Peyer's patch (tissue), 4 donors: ENCODE measurements at places on chromosomes 1 and 21. TPM values are rescaled to one million over a fixed set of nuclear protein-coding genes. Genes with fewer than 3 reads are reported as not detected.

The LAMC2 gene
- total RNA-seq = 29.7 TPM

The ATP5PF gene
- 116 TPM for total RNA-seq

The MTMR11 gene
- total RNA-seq = 47.9 TPM

DNA sequence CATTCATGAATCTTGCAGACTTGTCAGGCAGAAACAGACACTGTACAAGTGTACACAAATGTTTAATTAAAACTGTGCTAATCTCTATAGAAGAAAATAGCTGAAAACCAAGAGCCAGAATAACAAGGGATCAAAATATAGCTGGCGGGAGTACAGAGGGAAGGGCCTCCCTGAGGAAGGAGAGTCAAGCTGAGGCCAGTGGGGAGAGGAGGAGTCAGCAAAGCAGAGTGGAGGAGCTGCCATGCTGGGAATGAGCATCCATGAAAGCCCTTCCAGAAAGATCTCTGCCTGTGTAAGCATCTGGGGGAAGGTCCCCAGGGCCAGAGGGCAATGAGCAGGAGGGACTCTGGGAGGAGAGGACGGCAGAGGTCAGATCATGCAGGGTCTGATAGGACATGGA is 15.1 kb downstream of the SLAMF8 start:
- H3K4me1 ChIP-seq = no peaks in the 10 kb centered on the region
- H3K36me3 ChIP-seq = no peaks in the 10 kb centered on the region
- no peaks in the 10 kb centered on the region for H3K27me3 ChIP-seq
- H3K4me3 ChIP-seq = no peak overlapping the region

DNA sequence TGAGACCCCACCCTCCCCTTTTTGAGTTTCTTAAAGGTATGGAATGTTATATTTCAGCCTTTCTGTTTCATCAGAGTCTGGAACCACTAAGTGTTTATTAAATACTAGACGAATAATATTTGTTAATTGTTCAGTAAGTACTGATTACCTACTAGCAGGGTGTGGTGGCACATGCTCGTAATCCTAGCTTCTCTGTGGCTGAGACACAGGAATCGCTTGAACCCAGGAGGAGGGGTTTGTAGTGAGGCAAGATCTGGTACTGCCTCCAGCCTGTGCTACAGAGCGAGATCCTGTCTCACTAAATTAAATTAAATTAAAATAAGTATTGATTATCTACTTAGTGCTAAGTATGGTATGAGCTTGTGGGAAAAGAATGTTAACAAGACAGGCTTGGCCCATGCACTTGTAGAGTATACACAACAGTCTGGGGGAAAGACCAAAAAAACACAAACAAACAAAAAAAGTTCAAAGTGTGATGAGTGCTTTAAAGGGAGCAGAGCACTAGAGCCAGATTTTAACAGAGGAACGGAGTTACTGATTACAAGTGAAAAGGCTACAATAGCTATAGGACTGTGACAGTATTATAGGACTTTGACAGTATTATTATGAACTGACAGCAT is 2.4 kb downstream of the CEPT1 start:
- H3K4me3 ChIP-seq = no peak overlapping the region
- no peaks in the 10 kb centered on the region for H3K27me3 ChIP-seq
- no peaks in the 10 kb centered on the region for H3K36me3 ChIP-seq
- H3K27ac ChIP-seq = no peak overlapping the region
- DNase-seq = no peak

DNA sequence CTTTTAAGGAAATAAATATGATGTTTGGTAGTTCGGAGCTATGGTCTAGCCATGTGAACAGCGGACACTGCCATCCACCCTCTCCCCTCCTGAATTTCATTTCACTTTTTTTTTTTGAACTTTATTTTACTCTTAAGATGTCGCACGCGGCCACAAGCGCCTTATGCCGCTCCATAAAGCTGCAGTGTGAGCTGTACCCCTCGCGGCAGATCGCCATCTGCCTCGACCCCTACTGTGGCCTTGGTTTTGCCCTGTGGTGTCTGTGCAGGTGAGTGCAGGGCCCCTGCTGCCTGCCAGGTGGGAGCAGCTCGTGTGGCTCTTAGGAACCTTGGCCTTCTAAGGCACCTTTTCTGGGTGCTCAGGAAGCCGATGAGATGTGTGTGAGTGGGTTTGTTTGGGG is 48.1 kb downstream of the S100B start:
- peaks cover 85% of the 10 kb centered on the region for H3K36me3 ChIP-seq
- H3K4me1 ChIP-seq = no peaks in the 10 kb centered on the region
- no peak overlapping the region for H3K4me3 ChIP-seq
- H3K27me3 ChIP-seq = no peaks in the 10 kb centered on the region

The GPATCH4 gene
- total RNA-seq = 13.1 TPM

The RNU1-4 gene
- total RNA-seq = under 0.01 TPM

The ZNF593OS gene
- not detected for total RNA-seq

- DNase-seq = no peak
- H3K4me1 ChIP-seq = no peaks in the 10 kb centered on the region
- no peaks in the 10 kb centered on the region for H3K27me3 ChIP-seq
- H3K27ac ChIP-seq = no peak overlapping the region
- H3K36me3 ChIP-seq = no peaks in the 10 kb centered on the region
These were observed 175.5 kb downstream of the PGBD5 start for GRCh38 chr1:230250666-230251065.

- no peaks in the 10 kb centered on the region for H3K27me3 ChIP-seq
- peaks cover 8% of the 10 kb centered on the region for H3K36me3 ChIP-seq
- no peak overlapping the region for H3K4me3 ChIP-seq
These were observed 45.9 kb downstream of the CLEC20A start for GRCh38 chr1:178450871-178451270.
